ENCODE measurements at places on chromosomes 6 and 20.

DNA sequence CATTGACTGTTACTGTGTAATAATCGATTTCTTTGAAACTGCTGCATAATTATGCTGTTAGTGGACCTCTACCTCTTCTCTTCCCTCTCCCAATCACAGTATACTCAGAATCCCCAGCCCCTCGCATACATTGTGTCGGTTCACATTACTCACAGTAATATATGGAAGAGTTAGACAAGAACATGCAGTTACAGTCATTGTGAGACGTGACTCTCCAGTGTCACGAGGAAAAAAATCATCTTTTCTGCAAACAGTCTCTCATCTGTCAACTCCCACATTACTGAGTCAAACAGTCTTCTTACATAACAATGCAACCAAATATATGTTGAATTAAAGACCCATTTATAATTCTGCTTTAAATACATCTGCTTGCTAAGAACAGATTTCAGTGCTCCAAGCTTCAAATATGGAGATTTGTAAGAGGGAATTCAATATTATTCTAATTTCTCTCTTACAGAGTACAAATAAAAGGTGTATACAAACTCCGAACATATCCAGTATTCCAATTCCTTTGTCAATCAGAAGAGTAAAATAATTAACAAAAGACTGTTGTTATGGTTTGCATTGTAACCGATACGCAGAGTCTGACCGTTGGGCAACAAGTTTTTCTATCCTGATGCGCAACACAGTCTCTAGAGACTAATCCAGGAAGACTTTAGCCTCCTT, 113.3 kb downstream of the TMEM242 start:
- DNase-seq, result no peak

DNA sequence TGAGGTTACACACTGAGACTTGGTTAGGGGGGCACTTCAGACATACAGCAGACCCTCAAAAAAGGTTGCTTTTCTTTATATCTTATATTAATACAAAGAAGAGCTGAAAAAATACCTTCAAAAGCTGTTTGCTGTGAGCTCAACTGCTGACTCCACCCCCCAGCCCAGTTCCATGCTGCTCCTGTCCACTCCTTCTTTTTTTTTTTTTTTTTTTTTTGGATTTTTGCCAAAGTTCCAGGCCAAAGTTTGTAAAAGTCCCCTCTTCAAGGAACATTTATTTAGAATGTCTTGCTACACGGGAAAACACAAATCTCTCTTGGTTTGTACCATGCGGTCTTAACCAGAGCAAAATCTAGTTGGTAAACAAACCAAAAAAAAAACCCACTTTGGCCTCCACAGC, 85.3 kb upstream of the AKAP12 start:
- no peak for DNase-seq

DNA sequence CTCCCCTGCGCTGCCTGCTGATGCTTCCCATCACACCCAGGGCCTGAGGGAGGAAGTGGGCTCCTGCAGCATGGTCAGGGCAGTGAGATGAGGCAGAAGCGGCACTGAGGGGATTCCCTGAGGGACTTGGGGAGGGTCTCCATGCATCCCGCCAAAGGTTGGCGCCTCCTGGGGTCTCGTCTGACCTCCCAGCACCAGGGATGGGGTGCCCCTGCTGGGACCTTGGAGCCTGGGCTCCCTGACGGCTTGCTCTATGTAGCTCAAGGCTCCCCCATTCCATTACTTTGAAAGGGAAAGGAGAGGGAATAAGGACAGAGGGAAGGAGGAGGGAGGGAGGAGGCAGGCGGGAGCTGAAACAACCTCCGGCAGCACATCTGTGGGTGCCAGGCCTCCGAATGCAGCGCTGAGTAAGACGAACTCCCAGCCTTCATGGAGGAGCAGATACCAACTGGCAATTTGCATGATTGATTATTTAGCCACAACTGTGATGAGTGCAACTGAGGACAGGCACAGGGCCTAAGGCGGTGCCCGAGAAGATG, 259.3 kb downstream of the ERMARD start:
- no peak for DNase-seq

DNA sequence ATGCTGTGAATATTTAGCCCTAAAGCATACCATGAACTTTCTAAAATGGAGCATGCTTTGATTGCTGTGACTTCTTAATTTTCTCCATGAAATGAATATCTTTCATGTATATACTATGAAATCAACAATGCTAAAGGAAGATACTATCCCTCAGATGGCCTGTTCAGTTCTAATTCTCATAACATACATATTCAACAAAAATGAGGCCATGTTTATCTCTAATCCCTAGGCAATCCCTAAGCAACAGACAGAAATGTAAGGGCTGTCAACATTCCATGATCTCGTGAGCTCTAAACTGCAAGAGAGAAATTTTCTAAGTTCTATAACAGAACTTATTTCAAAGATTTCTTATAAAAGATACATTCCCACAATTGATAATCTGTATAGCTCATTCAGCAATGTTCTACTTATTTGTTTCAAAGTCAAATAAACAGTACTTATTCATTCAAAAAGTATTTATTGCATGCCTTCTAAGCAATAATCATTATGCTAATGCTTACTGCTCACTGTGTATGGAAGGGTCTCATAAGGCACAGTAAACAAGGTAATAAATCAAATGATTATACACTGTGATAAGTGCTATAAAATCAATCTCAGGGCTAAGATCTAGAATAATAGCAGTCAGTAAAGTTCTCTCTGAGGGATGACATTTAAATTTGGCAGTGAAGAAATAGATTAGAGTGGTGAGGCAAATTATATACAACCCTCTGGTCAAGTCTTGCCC, 492.9 kb downstream of the PHF3 start:
- DNase-seq, result no peak

DNA sequence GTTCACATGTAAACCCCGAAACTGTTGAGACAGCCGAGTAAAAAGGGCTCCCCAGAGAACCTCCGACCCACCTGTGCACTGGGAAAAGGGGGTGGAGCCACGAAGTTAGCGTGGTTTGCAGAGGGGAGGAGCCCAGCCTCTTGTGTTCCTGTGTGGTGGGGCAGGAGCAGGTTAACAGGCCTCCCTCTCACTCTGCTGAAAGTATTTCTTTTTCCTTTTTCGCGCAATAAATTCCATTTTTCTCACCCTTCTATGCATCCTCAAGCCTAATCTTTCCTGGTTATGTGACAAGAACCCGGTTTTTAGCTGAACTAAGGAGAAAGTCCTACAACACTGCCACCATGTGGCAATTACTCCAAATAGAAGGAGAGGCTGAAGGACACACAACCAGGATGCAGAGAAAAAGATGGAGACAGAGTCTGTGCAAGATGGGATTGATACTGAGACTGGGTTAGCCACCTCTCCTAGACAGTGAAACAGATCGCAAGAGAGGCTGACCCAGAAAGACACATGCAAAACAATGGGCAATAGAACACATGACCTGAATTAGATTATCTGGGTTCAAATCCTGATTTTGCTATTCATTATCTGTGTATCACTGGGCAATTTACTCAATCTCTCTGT, 168.7 kb upstream of the PRSS16 start:
- DNase-seq, result no peak

DNA sequence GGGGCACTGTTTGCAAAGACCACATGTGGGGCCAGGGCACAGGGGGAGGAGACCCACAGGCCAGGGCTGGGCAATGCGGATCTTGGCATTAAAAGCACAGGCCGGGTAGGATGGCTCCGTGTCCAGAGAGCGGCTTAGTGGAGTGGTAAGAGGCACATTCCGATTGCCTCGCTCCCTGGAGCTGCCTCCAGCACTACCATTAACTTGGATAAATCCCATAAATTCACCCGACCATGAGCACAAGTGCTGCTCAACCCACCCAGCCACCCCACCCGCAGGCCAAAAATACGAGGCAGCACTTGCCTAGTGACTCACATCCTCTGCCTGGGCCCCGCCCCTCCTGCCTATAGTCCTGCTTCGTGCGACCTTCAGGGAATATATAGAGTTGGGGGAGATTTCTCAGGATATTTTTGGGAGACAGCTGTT, 67.5 kb upstream of the QKI start:
- DNase-seq, result no peak

DNA sequence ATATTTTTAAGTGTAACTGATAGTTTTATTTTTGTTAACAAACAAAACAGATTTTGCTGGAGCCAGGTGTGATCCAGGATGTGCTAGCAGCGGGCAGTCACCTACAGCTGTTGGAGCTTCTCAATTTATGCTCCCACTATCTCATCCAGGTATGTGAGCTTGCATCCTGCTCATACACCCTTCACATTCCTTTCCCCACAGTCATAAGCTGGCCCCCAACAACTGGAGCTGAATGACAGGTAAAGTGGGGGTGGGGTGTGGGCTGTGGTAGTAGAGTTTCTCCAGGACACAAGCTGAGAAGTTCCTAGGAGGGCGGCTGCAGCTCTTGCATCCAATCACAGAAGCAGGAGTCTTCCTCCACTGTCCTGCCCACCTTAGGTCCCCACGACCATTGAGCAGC, 140.1 kb downstream of the KLHL32 start:
- no peak for DNase-seq

DNA sequence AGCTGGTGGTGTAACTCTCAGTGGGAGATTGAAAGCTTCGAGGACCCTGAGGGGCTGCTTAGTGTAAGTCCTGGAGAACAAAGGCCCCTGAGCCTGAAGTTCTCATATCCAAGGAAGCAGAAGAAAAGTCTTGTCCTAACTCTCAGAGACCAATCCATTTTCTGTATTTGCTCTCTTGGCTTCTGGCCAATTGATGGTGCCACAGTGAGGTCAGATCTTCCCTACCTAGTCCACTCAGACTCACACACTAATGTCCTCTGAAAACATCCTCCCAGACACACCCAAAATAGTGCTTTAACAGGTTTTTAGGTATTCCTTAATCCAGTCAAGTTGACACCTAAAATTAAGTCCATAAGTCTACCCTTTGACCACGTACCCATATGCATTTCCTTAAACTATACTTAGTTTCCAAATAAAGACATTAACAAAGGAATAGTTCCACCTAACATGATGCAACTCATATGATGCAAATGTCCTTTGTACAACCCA, 29.4 kb downstream of the ZNF292 start:
- DNase-seq, result no peak

DNA sequence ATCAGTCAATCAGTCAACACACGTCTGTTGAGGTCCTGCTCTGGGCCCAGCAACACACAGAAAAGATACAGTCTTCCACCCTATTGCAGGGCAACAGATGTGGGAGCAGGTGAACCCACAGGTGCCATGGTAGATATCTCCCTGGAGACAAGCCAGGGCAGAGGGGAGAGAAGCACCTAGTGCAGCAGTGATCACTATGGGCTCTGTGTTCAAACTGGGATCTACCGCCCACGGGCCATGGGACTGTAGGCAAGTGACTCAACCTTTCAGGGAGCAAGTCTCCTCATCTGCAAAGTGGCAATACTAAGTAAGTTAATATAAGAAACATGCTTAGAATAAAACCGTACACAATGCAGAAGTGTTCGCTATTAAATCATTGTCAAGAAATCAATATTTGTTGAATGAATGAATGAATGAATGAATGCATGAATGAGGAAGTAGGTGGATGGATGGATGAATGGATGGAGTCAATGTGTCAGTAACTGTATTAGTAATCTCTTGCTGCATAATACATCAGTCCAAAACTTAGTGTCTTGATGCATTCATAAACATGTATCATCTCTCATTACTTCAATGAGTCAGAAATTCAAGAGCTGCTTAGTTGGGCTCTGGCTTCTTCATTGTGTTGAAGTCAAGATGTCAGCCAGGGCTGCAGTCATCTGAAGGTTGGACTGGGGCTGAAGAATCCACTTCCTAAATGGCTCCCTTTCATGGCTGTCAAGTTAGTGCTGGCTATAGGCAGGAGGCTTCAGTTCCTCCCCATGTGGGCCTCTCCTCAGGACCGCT, 31.9 kb upstream of the NFATC2 start:
- no peak for DNase-seq

- DNase-seq, result no peak
These were observed 617.2 kb downstream of the PTPRT start for GRCh38 chr20:42572320-42573016.

DNA sequence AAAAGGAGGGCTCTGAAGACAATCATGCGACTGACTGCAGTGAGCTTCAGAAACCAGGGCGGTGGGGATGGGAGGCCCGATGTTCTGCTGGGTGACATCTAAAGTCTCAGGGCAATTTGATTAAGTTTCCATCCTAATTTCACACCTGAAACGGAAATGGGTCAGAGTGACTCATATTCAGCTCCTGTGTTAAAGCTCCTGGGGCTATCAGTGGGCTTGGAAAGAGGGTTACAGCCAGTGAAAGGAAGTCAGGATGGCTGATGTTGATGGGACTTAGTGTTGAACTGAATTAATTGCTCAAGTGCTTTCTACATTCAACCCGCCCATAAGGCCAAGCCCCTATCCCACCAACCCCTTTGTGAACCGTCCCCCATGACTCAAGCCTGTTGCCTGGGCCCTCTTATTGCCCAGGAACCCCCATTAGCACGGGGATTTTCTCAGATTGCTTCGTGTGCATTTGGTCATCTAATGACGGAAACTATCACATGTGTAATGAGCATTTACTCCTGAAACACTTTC, 47.1 kb upstream of the TBC1D7 start:
- no peak for DNase-seq

GRCh38 chr6:145332011-145332410, 403.3 kb downstream of the EPM2A start:
- no peak for DNase-seq
